ENCODE measurements at places on chromosomes 13 and 19. TPM values are rescaled to one million over a fixed set of nuclear protein-coding genes. Genes with fewer than 3 reads are reported as not detected.

The PLK5 gene
- not detected for total RNA-seq

- no peaks in the 10 kb centered on the region for H3K36me3 ChIP-seq
- H3K4me3 ChIP-seq, result no peak overlapping the region
- peaks cover 51% of the 10 kb centered on the region for H3K4me1 ChIP-seq
- DNase-seq, result no peak
- H3K27ac ChIP-seq, result no peak overlapping the region
- H3K27me3 ChIP-seq, result no peaks in the 10 kb centered on the region
Measured at GRCh38 chr13:40586886-40587565, 79.4 kb downstream of the FOXO1 start.

The NKG7 gene
- total RNA-seq, result 25.1 TPM

DNA sequence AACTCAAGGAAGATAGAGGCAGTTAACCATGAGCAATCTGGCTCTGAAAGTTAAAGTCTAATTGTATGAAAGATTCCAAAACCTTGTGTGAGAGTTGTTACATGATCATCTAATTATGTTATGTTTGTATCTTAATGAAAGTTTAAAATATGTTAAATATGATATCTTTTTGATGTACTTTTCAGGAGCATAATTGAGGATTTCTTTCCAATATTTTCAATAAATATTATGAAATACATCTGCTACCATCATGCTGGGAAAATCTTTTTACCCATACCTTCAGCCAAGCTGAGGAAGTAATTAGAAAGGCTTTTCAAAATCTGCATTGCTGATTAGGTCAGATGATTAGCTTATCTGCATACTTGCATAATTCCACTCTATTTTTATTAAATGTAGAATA lies 318.4 kb downstream of the KLF12 start:
- no peaks in the 10 kb centered on the region for H3K4me1 ChIP-seq
- no peaks in the 10 kb centered on the region for H3K36me3 ChIP-seq
- no peaks in the 10 kb centered on the region for H3K27me3 ChIP-seq
- DNase-seq, result no peak
- no peak overlapping the region for H3K27ac ChIP-seq

The HOMER3 gene
- total RNA-seq, result 29.3 TPM

DNA sequence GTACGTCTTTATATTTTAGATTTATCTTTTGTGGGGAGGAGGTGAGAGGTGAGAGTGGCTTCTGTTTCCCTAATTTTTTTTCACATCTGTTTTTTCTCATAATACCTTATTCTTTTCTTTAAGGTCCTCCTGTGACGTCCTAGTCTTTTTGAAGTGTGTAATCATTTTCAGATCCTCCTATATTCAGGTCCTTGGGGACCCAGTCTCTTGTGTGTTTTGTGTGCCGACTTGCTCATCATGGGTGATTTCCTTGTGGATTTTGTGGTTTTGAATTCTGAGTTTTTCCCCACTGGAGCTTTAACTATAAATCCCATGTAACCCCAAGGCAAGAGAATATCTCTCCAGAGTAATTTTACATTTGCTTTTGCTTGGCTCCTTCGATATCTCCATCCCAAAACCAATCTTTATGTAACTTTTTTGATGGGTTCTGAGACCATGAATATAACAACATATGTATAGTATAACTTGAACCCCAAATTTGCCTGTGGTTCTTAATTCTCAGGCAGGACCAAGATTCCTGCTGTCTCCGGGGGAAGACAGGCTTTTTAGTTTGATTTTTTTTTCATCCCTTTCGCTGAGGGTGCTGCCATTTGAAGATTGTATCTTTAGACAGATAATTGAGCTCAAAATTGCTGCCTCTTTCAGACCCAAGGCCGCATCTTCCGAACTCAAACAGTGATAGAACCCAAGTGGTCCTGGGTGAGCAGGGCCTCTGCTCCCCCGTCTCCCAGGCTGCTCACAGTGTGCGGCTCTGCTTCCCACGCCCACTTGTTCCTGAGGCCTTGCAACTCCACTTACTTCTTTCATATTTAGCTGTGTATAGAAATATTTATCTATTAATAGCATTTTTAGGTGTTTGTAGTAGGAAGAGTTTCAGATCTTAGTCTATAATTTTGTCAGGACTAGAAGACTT lies 59.1 kb upstream of the GPR183 start:
- no peak for DNase-seq
- H3K27me3 ChIP-seq, result no peaks in the 10 kb centered on the region
- peaks cover 15% of the 10 kb centered on the region for H3K36me3 ChIP-seq
- H3K27ac ChIP-seq, result no peak overlapping the region
- H3K4me3 ChIP-seq, result no peak overlapping the region
- no peaks in the 10 kb centered on the region for H3K4me1 ChIP-seq

The DHPS gene
- 70.5 TPM for total RNA-seq

The ZNF571 gene
- 5.5 TPM for total RNA-seq

DNA sequence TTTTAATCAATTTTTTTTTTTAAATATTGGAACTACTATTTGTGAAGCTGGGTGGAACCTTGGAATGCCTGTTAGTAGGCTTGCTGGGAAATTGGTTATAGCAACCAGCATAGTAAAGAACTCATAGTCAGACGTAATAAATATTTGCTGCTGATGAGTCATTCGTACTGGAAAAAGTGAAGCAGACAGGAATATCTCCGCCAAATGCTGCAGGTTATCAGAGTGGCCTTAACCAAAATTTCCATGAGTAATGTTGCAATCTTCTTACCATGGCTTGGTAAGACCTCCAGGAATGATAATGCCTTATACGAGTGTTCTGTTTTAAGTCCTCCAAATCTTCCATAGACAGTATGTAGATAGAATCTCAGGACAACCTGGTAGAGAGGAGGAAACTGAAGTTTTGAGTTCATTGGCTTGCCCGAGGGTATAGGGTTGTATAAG lies 34.2 kb downstream of the MBNL2 start:
- H3K4me1 ChIP-seq, result peaks cover 67% of the 10 kb centered on the region
- DNase-seq, result no peak
- no peak overlapping the region for H3K4me3 ChIP-seq
- H3K27ac ChIP-seq, result peak overlapping the region; percentile 33
- H3K27me3 ChIP-seq, result no peaks in the 10 kb centered on the region

The PPM1N gene
- 0.67 TPM for total RNA-seq

GRCh38 chr13:49958321-49958720 lies 22.2 kb upstream of the SPRYD7 start:
- no peak overlapping the region for H3K4me3 ChIP-seq
- no peaks in the 10 kb centered on the region for H3K36me3 ChIP-seq
- H3K27me3 ChIP-seq, result no peaks in the 10 kb centered on the region
- no peak overlapping the region for H3K27ac ChIP-seq
- no peak for DNase-seq

GRCh38 chr13:20704459-20705069 lies 1.1 kb downstream of the IL17D start:
- no peaks in the 10 kb centered on the region for H3K36me3 ChIP-seq
- no peak overlapping the region for H3K27ac ChIP-seq
- no peak for DNase-seq
- H3K4me3 ChIP-seq, result peak overlapping the region; percentile 38
- H3K27me3 ChIP-seq, result no peaks in the 10 kb centered on the region
- peaks cover 11% of the 10 kb centered on the region for H3K4me1 ChIP-seq

The TNNT1 gene
- total RNA-seq, result 1.2 TPM

DNA sequence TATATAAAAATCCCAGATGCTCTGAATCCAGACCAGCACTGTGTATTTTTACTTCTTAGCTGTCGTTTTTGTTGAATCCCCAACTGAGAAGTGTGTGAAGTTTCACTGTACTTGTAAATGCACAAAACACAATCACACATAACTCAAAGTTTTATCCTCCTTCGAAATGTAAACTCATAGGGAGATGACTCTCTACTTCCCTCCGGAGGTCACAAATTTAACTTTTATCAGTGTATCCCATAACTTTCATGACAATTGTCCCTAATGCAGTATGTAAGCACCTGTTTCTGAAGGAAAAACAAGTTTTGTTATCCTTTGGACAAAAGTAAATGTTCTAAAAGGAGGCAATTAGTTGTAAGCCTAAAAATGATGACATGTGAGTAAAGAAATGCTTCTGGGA lies 665.0 kb upstream of the SLITRK6 start:
- no peak for DNase-seq
- no peaks in the 10 kb centered on the region for H3K4me1 ChIP-seq
- no peak overlapping the region for H3K4me3 ChIP-seq
- H3K27me3 ChIP-seq, result no peaks in the 10 kb centered on the region
- H3K27ac ChIP-seq, result no peak overlapping the region

DNA sequence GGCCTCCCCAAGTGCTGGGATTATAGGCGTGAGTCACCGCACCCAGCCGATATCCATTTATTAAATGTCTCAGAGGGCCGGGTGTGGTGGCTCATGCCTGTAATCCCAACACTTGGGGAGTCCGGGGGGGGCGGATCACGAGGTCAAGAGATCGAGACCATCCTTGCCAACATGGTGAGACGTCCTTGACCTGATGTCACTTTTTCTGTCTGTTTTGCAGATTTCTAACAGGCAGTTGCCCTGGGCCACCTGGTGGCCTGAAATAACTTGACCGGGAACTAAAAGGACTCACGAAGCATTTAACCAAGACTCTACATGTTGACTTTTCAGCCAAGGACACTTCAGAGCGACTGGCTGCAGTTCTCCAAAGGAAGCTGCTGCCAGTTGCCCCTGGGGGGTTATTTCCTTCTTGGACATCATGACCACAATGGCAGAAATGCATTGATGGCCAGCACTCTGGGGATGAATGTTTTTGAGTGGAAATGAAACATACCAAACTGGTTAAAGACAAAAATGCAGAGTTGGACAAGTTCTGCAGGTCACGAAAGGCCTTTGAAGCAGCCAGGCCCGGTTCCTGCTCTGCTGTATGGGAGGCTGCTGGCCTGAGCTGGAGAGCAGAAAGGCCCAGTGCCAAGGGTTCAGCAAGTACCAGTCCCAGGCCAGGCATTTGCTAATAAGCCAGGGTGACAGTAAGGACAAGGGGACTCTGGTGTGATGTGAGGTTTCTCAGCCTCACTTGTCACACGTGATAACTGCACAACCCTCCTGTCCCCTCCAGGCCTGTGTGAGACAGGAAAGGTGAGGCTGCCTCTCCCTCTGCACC lies 8.3 kb downstream of the ZNF837 start:
- no peak overlapping the region for H3K4me3 ChIP-seq
- DNase-seq, result no peak
- H3K27ac ChIP-seq, result peak overlapping the region; percentile 26

The APOE gene
- total RNA-seq, result 565 TPM

GRCh38 chr19:15368798-15369593 lies 10.6 kb downstream of the AKAP8 start:
- DNase-seq, result no peak
- no peaks in the 10 kb centered on the region for H3K27me3 ChIP-seq
- H3K36me3 ChIP-seq, result peaks cover 100% of the 10 kb centered on the region
- no peak overlapping the region for H3K4me3 ChIP-seq

- DNase-seq, result no peak
- H3K4me3 ChIP-seq, result no peak overlapping the region
- H3K36me3 ChIP-seq, result no peaks in the 10 kb centered on the region
- H3K4me1 ChIP-seq, result no peaks in the 10 kb centered on the region
Measured at GRCh38 chr13:105804561-105805190, 730.8 kb downstream of the EFNB2 start.

DNA sequence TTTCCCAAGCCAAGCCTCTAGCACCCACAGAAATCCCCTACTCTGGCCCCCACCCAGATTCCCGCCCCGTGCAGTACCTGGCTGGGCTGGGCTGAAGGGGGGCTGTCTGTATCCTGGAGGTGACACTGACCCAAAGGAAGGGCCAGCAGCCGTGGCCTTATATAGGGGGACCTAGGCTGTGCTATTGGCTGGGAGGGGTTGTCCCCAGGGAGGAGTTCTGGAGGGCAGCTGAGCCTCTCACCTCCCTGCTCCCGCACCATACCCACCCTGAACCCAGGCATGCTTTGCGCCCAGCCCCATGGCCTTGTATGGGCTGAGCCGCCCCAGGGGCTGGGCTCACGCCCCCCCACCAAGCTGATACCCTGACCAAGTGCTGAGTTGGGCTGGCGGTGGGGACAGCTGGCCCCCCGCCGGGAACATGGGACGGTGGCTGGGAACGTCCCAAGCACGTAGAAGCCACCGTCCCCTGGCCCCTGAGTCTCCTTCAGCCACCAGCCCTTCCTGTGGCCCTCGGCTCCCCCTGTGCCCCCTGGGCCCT lies at the start of gene CKM:
CKM (minus strand) TSS at position 132 of the 538 bp plus-strand sequence. CDS start 3,162 bp downstream, outside the sequence.
- H3K4me3 ChIP-seq, result no peak within 1 kb of the TSS
- H3K27ac ChIP-seq, result no peak within 1 kb of the TSS
- DNase-seq, result no peak
- H3K27me3 ChIP-seq, result peaks cover 29% of the 10 kb centered on the region
- H3K36me3 ChIP-seq, result no peaks in the 10 kb centered on the region

DNA sequence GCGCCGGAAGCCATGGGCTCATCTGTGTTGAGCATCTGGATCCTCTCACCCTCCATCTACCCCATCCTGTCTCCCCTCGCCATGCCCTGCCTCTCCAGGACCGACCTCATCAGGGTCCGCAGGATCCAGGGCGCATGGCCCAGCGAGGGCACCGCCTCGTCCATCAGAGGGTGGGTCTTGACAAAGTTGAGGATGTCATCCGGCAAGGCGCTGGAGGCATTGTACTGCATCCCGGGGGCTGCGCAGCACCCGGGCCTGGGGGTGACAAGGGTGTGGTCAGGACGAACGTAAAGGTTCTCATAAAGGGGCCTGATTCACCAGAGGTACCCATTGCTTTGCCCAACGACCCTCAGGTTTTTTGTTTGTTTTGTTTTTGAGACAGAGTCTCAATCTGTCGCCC lies 9.5 kb downstream of the SEMA6B start:
- no peak for DNase-seq
- no peak overlapping the region for H3K27ac ChIP-seq
- no peaks in the 10 kb centered on the region for H3K4me1 ChIP-seq
- peaks cover 6% of the 10 kb centered on the region for H3K36me3 ChIP-seq

- H3K36me3 ChIP-seq, result no peaks in the 10 kb centered on the region
- peaks cover 17% of the 10 kb centered on the region for H3K4me1 ChIP-seq
- H3K27ac ChIP-seq, result no peak overlapping the region
Measured at GRCh38 chr13:99435998-99436397, 65.3 kb upstream of the TM9SF2 start.

GRCh38 chr19:33472691-33473652 lies 48.6 kb downstream of the PEPD start:
- peaks cover 9% of the 10 kb centered on the region for H3K36me3 ChIP-seq
- peak; percentile 33 for DNase-seq
- H3K4me3 ChIP-seq, result no peak overlapping the region
- H3K4me1 ChIP-seq, result no peaks in the 10 kb centered on the region

The LENG9 gene
- total RNA-seq, result 7.2 TPM

DNA sequence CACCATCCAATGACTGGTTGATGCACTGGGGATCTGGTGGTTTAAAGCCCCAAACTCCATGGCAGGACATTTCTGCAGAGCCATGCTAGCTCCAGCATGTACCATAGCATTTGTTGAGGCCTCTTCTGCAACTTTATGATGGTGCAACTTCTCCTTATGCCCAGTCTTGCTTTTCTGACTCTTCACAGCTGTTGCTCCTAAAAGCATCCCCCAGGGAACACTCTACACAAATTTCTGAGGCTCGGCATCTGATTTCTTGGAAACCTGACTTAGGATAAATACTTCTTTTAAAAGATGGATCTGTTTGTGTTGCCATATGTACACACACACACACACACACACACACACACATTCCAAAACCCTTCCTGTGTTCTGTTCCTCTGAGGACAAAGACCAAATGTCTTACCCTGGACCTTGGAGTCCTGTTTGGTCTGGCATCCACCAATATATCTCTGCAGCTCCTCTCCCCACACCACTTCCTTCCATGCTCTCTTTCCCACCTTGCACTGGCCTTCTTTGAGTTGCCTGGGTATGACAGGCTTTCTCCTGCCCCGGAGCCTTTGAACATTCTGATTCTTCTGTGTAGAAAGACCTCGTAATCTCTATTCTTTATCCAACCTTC lies 388.5 kb upstream of the ZNF507 start:
- H3K36me3 ChIP-seq, result no peaks in the 10 kb centered on the region
- H3K27me3 ChIP-seq, result no peaks in the 10 kb centered on the region
- no peak for DNase-seq
- no peak overlapping the region for H3K4me3 ChIP-seq

All from upper lobe of right lung (tissue), 1 donor.